ENCODE measurements at places on chromosomes 1 and 21.

- DNase-seq = no peak
Observed at GRCh38 chr1:12516741-12517140, 101.3 kb downstream of the DHRS3 start.

DNA sequence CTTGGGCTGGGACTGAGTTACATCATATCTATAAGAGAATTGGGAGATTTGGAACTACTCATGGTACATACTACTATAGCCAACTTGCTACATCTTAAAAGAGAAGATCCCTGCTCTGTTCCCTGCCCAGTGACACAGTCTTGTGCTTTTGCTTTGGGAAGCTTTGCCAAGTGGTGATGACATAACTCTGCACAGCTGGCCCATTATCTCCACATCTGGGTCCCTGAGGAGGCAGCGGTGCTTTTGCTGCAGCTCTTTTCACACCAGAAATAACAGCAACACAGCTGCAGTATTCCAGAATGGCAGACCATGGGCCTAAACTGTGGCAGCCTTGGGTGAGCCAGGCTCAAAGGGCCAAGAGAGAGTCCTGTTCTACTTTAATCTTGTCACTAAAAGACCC is 296.0 kb downstream of the HHAT start:
- DNase-seq = no peak

GRCh38 chr1:93079685-93080141 is 630 bp downstream of the MTF2 start:
- no peak for DNase-seq

- DNase-seq = no peak
Observed at GRCh38 chr1:158371188-158371953, 17.7 kb downstream of the CD1E start.

- no peak for DNase-seq
Observed at GRCh38 chr1:59696421-59697115, 118.2 kb upstream of the HOOK1 start.

- no peak for DNase-seq
Observed at GRCh38 chr1:199102239-199102638, 463.4 kb downstream of the PTPRC start.

GRCh38 chr1:52915211-52915854 is 6.2 kb downstream of the ECHDC2 start:
- DNase-seq = no peak

GRCh38 chr1:59678040-59678439 is 136.7 kb upstream of the HOOK1 start:
- DNase-seq = no peak

DNA sequence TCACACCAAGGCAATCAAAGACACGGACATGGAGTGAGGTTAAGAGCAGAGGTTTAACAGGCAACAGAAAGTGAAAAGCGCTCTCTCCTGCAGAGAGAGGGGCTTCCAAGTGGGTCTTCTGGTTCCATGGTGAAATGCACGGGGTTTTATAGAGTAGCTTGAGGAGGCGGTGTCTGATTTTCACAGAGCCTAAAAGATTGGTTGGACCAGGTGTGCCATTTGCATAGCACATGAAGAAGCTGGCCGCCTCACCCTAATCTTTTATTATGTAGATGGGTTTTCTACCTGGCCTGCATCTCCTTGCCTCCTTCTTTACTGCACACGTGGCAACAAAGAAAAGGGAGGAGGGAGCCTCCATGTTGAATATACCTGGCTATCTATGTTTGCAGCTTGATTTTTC is 197.3 kb downstream of the RYR2 start:
- no peak for DNase-seq

DNA sequence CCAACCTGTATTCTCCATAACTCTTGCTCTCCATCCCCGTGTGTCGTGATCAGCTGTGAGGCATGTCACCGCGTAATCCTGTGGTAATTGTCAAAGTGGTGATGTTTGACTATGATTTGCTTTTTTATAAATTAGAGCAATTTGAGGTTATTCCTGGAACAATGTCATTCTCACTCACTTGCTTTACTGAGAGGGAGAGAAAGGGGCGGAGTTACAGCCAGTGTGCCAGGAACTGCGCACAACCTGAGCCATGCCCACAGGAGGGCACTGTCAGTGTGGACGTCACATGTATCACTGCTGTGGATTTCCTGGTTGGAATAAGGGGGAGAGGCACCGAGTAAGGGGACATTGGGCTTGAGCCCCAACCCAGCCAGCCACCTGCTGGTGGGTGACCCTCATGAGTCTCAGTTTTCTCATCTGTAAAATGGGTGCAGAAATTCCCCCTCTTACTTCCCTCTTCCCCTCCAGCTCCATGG is 6.9 kb downstream of the ADGRB2 start:
- no peak for DNase-seq

GRCh38 chr1:204842892-204843291 is 27.8 kb upstream of the NFASC start:
- peak; percentile 9 for DNase-seq

GRCh38 chr1:36540056-36540455 is 57.3 kb upstream of the CSF3R start:
- DNase-seq = no peak

DNA sequence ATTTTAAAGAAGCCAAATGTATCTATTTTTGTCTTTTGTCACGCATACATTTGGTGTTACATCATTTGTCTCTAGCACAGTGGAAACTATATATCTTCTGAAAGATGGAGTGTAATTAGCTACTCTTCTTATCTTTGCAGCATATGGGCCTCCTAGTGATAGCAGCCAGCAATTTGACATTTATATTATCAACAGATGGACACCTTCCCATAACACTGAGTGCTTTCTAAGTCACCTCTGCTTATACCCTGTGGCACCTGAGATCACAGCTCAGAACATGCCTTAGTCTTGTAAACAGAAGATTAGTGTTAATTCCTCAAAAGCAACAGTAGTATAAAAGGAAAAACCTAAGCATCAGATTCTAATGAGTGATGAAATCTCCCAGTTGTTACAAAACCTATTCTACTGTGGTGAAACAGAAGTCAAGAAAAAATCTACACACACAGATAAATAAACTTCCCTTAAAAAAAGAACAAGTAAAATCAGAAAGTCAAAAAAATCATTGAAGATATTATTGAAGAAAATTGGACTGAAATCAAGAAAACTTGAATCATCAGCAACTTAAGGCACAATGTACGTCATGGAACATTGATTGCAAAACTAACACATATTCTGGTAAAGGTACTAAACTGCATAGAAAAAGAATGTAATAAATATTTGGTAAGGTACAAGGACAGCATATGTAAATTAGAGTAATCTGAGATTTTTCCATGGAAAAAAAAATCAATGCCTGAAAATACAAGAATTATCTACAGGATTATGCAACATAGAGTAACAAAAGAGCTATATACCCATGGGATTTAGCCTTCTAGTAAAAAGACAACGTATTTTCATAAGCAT is 61.7 kb downstream of the KCNT2 start:
- DNase-seq = no peak

DNA sequence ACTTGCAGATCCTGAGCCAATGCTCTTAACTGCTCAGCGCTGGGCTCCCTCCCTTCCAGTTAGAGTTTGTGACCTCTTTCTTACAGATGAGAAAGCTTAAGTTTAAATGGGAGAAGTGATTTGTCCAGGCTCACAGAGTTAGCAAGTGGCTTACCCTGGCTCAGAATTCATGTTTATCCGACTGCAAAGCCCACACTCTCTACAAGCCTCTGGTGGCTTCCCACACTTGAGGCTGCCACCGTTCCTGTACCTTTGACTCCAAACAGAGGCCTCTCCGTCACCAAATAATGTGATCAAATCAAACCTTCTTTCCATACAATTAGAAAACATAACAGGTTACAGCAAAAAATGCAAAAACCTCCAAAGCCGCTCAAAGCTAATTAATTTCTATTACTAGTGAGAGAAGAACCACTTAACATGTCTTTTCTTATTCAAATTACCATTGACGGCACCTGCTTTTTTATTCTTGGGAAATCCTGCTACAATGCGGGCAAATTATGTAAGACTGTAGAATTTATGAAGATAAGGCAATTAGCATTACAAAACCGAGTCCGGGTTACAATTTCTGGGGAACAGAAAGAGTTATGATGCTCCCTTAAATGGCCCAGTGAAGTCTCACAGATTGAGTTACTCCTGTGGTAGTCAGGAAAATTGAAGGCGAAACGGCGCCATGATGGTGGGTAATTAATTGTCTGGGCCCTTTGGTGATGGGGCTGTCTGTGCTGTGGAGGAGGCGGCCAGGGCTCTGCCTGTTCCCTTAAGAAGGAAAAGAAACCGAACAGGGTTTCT is 324.3 kb upstream of the POU3F1 start:
- DNase-seq = no peak

- no peak for DNase-seq
Observed at GRCh38 chr1:57963581-57963980, 539.7 kb upstream of the DAB1 start.

DNA sequence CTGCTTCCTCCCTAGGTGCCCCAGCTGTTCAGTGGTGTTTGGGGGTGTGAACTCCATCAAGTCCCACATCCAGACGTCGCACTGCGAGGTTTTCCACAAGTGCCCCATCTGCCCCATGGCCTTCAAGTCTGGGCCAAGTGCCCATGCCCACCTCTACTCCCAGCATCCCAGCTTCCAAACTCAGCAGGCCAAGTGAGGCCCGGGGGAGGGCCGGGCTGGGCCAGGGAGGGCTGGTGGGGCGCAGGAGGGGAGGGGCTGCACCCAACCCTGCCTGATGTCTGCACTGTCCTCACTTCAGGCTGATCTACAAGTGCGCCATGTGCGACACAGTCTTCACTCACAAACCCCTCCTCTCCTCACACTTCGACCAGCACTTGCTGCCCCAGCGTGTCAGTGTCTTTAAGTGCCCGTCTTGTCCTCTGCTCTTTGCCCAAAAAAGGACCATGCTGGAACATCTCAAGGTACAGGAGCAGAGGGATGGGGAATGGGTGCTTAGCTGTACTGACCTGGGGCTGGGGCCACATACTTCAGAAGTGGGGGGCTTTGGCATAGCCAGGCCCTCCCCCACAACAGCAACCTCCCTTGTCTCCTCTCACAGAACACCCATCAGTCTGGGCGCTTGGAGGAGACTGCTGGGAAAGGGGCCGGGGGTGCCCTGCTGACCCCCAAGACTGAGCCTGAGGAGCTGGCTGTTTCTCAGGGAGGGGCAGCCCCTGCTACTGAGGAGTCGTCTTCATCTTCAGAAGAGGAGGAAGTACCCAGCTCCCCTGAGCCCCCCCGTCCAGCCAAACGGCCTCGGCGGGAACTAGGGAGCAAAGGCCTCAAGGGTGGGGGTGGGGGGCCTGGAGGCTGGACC is 7.2 kb downstream of the ZNF687 start:
- DNase-seq = no peak

GRCh38 chr1:181541947-181542346 is 58.6 kb downstream of the CACNA1E start:
- DNase-seq = no peak

- peak; percentile 16 for DNase-seq
Observed at GRCh38 chr1:71080230-71080738, 551 bp downstream of the ZRANB2 start.

Measured in lower leg skin (tissue), 4 donors.